CD4-positive, CD25-positive, alpha-beta regulatory T cell (primary cell): ENCODE measurements at places on chromosomes 4 and X.

GRCh38 chr4:17636341-17636695, 21.9 kb downstream of the MED28 start:
- no peaks in the 10 kb centered on the region for H3K27me3 ChIP-seq
- no peak overlapping the region for H3K4me3 ChIP-seq
- no peaks in the 10 kb centered on the region for H3K4me1 ChIP-seq
- H3K36me3 ChIP-seq: peaks cover 36% of the 10 kb centered on the region
- no peak for DNase-seq
- no peak overlapping the region for H3K27ac ChIP-seq

DNA sequence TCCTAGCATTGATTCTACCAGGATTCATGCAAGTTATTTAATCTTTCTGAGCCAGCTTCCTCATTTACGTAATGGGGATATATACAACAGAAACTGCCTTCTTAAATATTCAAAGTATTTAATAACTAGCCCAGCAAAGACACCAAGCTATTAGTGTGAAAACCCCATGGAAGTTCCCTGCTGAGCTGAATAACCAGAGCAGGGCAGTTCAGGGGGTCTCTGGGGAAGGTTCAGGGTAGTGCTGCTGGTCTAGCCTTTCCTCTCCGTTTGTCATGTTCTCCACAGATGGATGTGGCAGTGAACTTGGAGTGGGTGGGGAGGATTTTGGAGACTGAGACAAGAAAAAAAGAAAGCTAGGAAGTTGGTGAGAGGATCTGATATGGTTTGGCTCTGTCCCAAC, 240.8 kb upstream of the TAPT1 start:
- no peaks in the 10 kb centered on the region for H3K4me1 ChIP-seq
- H3K4me3 ChIP-seq: no peak overlapping the region
- H3K27ac ChIP-seq: no peak overlapping the region
- H3K27me3 ChIP-seq: no peaks in the 10 kb centered on the region

GRCh38 chrX:55695227-55696018, 22.1 kb upstream of the RRAGB start:
- peak overlapping the region; percentile 1 for H3K27ac ChIP-seq
- no peaks in the 10 kb centered on the region for H3K36me3 ChIP-seq
- H3K4me1 ChIP-seq: no peaks in the 10 kb centered on the region
- DNase-seq: peak; percentile 55
- peak overlapping the region; percentile 47 for H3K4me3 ChIP-seq

DNA sequence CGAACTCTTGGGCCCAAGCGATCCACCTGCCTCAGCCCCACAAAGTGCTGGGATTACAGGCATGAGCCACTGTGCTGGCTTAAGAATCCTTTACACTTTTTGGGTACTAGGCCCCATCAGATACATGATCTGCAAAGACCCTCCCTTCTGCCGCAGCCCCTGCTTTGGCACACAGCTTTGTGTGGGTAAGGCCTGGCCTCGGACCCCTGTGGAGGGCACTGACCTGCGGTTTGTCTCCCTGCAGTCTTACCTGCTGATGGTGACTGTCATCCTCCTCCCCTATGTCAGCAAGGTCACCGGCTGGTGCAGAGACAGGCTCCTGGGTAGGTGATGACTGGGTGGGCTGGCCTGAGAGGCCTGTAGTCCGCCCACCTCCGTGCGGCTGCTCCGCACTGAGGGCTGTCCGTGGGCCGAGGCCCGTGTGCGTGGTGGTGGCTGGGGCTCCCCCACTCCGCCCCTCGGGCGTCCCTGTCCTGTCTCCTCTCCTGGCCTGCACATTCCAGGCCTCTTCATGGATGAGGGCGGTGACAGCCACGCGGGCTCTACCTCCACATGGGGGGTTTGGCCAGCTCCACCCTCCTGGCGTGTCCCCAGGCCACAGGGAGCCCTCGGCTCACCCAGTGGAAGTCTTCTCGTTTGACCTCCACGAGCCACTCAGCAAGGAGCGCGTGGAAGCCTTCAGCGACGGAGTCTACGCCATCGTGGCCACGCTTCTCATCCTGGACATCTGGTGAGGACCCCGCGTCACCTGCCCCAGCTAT, 18.0 kb downstream of the DGKQ start:
- H3K36me3 ChIP-seq: peaks cover 4% of the 10 kb centered on the region
- H3K27me3 ChIP-seq: no peaks in the 10 kb centered on the region
- H3K4me3 ChIP-seq: no peak overlapping the region
- no peak overlapping the region for H3K27ac ChIP-seq

DNA sequence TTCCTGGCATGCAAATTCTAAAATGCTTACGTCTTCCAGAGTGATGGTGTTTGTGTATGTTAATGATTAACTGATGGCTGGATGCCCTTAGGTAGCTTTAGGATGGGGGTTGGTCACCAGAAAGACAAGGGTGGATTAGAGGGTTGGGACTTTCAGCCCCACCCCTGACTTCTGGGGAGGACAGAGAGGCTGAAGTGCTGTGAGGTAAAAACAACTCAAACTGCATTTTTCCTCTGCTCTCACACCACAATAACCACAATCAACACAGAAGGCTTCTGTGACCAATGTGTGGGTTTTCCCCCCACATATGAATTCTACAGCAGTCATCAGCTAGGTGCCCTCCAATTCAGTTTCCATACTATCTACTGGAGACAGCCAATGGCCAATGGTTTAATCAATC, 18.7 kb upstream of the DDIT4L start:
- H3K27me3 ChIP-seq: peaks cover 2% of the 10 kb centered on the region
- H3K36me3 ChIP-seq: no peaks in the 10 kb centered on the region
- no peaks in the 10 kb centered on the region for H3K4me1 ChIP-seq
- no peak overlapping the region for H3K4me3 ChIP-seq

- peak; percentile 15 for DNase-seq
- no peak overlapping the region for H3K27ac ChIP-seq
- no peak overlapping the region for H3K4me3 ChIP-seq
- no peaks in the 10 kb centered on the region for H3K4me1 ChIP-seq
- no peaks in the 10 kb centered on the region for H3K36me3 ChIP-seq
Measured at GRCh38 chr4:123350191-123350544, 46.4 kb upstream of the SPRY1 start.

- H3K4me3 ChIP-seq: no peak overlapping the region
- H3K27ac ChIP-seq: no peak overlapping the region
- H3K36me3 ChIP-seq: no peaks in the 10 kb centered on the region
- no peaks in the 10 kb centered on the region for H3K4me1 ChIP-seq
- no peak for DNase-seq
Measured at GRCh38 chr4:37510626-37511025, 175.6 kb downstream of the RELL1 start.

DNA sequence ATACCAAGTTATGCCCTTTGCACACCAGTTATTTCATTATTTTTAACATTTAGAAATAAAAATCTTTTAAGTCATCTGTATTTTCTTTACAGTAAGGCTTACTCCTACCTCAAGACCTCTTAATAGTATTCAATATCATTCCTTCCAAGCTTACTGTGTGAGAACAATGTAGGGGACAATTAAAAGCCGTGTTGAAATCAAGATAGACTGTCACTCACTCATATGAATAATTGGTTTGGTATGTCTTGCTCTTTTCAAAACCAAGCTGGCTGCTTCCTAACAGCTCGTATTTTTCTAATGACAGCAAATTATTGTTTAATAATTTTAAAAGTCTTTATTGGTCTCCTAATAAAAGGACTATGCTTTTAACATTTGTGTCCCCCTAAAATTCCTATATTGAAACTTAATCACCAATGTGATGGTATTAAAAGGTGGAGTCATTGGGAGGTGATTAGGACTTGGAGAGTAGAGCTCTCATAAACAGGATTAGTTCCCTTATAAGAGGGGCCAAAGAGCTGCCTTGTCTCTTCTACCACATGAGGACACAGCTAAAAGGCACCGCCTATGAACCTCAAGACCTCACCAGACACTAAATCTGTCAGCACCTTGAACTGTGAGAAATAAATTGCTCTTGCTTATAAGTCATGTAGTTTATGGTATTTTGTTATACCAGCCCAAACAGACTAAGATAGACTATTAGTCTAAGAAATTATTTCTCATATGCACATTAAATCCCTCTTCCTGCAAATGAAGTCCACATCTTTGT, 4.1 kb downstream of the ABCB7 start:
- H3K4me1 ChIP-seq: peaks cover 5% of the 10 kb centered on the region
- DNase-seq: no peak
- no peaks in the 10 kb centered on the region for H3K36me3 ChIP-seq
- no peak overlapping the region for H3K4me3 ChIP-seq
- H3K27me3 ChIP-seq: no peaks in the 10 kb centered on the region

GRCh38 chr4:169492436-169493163, 119.8 kb downstream of the NEK1 start:
- H3K4me1 ChIP-seq: no peaks in the 10 kb centered on the region
- H3K27ac ChIP-seq: no peak overlapping the region
- H3K27me3 ChIP-seq: no peaks in the 10 kb centered on the region
- no peaks in the 10 kb centered on the region for H3K36me3 ChIP-seq
- no peak for DNase-seq

DNA sequence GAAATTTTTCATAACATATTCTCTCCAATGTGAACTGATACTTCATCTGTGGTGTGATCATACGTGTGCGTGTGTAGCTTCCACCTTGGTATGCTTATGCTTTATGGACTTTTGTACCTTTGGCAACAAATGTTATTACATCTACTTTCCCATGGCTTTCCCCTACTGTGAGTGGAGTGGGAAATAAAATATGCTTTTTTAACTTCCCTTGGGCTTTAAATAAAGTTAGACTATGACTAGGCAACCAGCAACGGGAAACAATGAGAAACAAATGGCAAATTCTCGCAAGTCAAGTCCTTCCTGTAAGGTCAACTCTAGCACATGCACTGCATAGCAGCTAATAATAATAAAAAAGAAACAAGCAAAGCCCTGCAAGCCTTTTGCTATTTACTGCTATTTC, 205.0 kb upstream of the PDE5A start:
- no peaks in the 10 kb centered on the region for H3K4me1 ChIP-seq
- no peaks in the 10 kb centered on the region for H3K27me3 ChIP-seq
- no peak for DNase-seq
- H3K36me3 ChIP-seq: no peaks in the 10 kb centered on the region

DNA sequence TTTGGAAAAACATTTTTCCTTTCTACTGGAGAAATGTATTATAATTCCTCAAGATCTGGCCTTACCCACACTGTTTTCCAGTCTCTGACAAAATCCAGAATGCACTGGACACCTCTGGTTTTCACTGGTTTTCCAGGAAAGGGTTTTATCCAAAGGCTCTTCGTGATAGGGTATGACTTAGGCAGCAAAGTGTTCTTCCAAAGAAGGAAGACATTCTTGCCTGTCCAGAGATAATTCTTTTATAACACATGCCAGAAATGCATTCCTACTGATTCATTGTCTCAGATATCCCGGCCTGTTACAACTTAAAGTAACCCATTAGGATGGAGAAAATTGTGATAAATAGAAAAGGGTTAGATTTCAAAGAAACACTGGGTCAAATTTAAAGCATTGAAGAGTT, 2343.1 kb downstream of the PCDH7 start:
- DNase-seq: no peak
- H3K36me3 ChIP-seq: no peaks in the 10 kb centered on the region
- H3K27me3 ChIP-seq: no peaks in the 10 kb centered on the region
- H3K27ac ChIP-seq: no peak overlapping the region
- H3K4me3 ChIP-seq: no peak overlapping the region
- no peaks in the 10 kb centered on the region for H3K4me1 ChIP-seq

DNA sequence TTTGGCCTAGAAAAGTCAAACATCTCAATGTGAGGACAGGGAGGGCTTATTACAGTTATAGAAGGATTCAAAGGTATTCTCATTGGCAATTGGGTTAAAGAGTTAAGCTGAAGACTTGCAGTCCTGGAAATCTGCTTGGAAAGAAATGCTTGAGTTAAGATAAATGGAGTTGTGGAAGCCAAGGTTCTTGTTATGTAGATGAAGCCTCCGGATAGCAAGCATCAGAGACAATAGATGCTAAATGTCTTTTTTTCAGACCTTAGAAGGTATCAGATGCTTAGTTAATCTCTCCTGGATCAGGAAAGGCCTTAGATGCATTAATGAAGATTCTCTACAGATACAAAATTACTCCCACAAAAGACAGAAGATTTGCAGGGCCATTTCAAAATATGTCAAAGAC, 299.3 kb downstream of the CFAP47 start:
- no peaks in the 10 kb centered on the region for H3K27me3 ChIP-seq
- no peak overlapping the region for H3K27ac ChIP-seq
- no peak for DNase-seq
- H3K36me3 ChIP-seq: no peaks in the 10 kb centered on the region
- H3K4me3 ChIP-seq: no peak overlapping the region

- H3K27ac ChIP-seq: no peak overlapping the region
- H3K27me3 ChIP-seq: no peaks in the 10 kb centered on the region
- no peak for DNase-seq
- H3K4me1 ChIP-seq: peaks cover 2% of the 10 kb centered on the region
Measured at GRCh38 chrX:107447642-107448041, 1.8 kb upstream of the FRMPD3 start.

- no peak overlapping the region for H3K4me3 ChIP-seq
- no peak for DNase-seq
- H3K27ac ChIP-seq: peak overlapping the region; percentile 23
Measured at GRCh38 chrX:51891821-51892551, 1.4 kb upstream of the MAGED1 start.

- no peaks in the 10 kb centered on the region for H3K36me3 ChIP-seq
- no peak overlapping the region for H3K27ac ChIP-seq
- peak; percentile 50 for DNase-seq
Measured at GRCh38 chr4:158667651-158668198, 4.0 kb downstream of the C4orf46 start.

GRCh38 chrX:53883196-53883595, 161.1 kb downstream of the PHF8 start:
- DNase-seq: no peak
- H3K4me1 ChIP-seq: no peaks in the 10 kb centered on the region
- H3K4me3 ChIP-seq: no peak overlapping the region
- no peak overlapping the region for H3K27ac ChIP-seq
- H3K36me3 ChIP-seq: no peaks in the 10 kb centered on the region

DNA sequence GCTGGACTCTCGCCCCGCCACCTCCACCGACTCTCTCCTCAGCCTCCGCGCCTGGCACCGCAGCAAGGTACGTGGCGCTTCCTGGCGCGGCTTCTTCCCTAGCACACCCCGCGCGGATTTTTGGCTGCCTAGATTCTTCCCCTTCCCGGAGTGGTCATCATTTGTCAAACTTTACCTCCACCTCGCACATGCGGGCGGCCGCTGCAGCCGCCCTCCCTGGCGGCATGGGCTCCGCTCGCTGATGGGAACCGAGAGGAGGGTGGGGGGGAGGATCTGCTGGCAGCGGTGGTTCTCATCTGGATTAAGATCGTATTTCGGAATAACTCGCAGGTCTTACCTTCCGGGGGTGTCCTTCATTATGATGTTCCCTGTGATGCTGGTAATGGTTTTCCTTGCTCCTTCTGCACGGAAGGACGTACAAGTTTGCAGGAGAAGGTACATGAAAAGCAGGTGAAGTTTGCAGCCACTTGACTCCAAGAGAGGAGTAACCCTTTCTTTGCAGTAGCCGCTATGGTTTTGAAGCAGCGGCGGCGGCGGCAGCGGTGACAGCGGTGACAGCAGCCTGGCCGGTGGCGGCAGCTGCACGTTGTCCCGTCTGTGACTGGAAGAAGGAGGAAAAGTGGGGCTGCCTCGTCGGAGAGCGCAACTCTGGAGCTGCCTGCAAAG, 2183.9 kb upstream of the TENM3 start:
- DNase-seq: no peak
- H3K4me3 ChIP-seq: no peak overlapping the region
- H3K27me3 ChIP-seq: peaks cover 17% of the 10 kb centered on the region
- H3K36me3 ChIP-seq: no peaks in the 10 kb centered on the region
